Activated CD4-positive, alpha-beta T cell treated with anti-CD3 and anti-CD28 coated beads, Interleukin-2, amount 10 ng/mL, durations not matched to agents 7 days and 5 days (primary cell): ENCODE measurements at places on chromosomes 11 and 22. TPM values are rescaled to one million over a fixed set of nuclear protein-coding genes. Genes with fewer than 3 reads are reported as not detected.

Gene PHF21B
- total RNA-seq = not detected

Gene ELMOD1
- total RNA-seq = not detected

Gene GRIK4
- total RNA-seq = not detected

Gene BBS1
- total RNA-seq = 17.4 TPM

GRCh38 chr11:3712274-3712673 lies 41.1 kb upstream of the CHRNA10 start:
- no peak for DNase-seq

DNA sequence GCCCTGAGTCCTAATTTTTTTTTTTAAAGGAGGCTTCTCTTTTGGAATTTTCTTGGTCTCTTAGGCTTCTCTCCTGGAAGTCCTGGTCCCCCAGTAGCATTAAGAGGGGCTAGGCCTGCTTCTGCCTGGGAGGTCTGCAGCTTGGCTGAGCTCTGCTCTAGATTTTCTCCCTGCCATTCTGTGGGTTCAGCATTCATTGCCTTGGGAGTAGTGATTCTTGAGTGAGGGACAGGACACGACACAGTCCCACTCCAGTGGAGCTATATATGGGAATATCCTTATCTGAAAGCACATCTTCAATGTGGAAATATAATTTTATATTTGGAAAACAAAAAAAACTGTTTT lies 3.7 kb downstream of the IGSF22 start:
- no peak for DNase-seq

DNA sequence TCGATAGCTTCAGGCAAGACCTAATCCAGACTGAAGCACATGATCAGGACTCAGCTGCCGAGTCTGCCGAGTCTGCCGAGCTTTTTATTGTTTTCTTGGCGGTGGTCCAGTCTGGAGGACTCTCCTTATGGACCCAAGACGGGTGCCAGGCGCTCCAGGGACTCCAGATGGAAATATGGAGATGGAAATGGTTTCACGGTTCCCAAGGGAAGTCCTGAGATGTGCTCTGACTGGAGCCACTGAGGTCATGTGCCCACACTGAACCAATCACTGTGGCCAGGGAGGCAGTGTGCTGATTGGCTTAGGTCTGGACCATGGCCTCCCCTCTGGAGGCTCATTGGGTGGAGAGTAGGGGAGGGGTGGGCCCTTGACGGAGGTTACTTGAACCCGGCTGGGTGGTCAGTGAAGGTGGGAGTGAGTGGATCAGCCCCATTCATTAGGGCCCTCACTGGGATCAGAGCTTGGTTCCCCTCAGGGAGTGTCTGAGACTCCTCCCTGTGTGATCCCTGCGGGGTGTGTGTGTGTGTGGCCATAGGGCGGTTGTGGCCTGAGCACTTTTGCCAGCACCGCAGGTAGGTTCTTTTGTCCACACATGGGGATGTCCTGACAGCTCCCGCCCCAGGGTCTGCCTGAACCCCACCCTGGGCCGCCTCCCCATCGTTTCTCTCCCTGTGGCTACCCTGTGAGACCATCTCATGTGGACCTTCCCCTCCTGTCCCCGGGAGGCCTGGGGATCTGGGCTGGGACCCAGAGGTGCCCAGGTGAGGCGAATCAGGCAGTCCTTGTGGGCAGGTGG lies 14.0 kb downstream of the RPS6KA4 start:
- no peak for DNase-seq

DNA sequence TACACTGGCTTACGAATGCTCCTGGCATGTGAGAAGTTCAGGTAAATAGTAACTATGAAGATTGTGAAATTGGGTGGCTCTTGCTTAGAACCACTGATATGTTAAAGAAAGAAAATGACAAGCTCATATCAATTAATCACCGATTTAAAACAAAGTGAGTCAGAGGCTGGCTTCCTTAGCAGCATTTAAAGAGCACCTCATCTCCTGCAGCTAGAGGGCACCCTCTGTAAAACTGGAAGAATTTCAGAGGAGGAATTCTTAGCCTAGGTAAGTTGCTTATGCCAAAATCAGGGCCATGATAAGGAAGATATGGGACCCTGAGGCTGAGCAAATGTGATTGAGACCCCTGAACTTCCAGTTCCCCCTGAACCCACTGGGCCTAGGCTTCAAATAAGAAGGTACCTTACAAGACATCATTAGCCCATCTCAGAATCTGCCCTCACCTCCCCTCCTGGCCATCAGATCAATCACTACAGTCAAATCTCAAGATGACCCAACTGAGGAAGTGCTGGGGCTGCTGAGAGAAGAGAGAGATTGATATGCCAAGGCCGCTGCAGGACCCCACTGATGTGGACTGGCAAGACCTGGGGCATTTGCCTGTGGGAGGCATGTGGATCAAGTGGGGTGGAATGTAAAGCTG lies 8.6 kb upstream of the CD3E start:
- DNase-seq = peak; percentile 52

DNA sequence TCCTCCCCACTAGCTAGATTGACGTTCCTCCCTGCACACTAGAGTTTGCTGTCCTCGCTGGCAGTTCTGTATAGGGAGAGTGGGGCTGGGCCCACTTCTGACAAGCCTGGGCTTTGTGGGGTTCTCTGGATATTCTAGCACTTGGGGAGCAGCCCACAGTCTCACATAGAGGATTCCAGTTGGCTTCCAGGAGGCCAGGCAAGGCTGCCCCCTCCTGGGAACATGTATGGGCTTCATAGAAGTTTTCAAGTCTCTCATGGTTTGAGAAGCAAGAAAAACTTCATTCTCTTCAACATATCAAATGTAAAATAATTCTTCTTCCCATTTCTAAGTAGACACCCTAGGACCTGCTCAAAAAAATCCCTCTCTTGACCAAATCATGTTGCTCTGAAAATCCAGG lies 87.5 kb downstream of the NAV2 start:
- no peak for DNase-seq
